Hindlimb muscle (tissue), 1 donor: ENCODE measurements at places on chromosomes 4 and X.

GRCh38 chr4:8437281-8437680 lies 3.2 kb downstream of the ACOX3 start:
- DNase-seq: no peak

DNA sequence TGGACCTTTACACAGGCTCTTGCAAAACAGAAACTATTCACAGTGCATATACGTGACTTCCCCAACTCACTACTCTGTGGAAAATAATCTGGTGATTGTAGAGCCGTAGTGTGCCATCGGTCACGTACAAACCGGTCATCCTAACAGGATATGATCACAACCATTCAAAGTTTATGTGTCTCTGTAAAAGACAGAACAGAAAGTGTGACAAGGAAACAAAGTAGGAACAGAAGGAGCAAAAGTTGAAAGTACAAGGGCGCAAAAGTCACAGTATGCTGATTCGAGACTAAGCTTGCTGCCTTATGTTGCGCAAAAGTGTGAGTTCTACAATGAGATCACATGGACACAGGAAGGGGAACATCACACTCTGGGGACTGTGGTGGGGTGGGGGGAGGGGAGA lies 18.6 kb downstream of the MEPE start:
- DNase-seq: no peak

- no peak for DNase-seq
Measured at GRCh38 chr4:31204874-31205273, 484.7 kb downstream of the PCDH7 start.

GRCh38 chr4:108965016-108965415 lies 202.2 kb upstream of the ETNPPL start:
- no peak for DNase-seq

DNA sequence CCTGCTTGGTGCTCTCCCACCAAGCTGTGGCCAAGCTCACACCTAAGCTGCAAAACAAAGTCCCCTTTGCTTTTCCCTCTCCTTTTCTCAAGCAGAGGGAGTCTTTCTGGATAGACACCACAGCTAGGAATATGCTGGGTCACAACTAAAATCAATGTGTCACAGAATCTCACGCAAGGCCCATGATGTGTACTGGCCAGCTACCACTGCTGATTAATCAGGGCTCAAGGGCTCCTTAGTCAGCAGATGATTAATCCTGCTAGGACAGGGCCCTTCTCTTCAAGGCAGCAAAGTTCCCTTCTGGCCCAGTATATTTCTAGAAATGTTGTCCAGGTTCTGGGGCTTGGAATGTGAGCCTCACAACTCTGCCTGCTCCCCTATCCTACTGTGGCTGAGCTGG lies 32.0 kb upstream of the TENT5D start:
- no peak for DNase-seq

DNA sequence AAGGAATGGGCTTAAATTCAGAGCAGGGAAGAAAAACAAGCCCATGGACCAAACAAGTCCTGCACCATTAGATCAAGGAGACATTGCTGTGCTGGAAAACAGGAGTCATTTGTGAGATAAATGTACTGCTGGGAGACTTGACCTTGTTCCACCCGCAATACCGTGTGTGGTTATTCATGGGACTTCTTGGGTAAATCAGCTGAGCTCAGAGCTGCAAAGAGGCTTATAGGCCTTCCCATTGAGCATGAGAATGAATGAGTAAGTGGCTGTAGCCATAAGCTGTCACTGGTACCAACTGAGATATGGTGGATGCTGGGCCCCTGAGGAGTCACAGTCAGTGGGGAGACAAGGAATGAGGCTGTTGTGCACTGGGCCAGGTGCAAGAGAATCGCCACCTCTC lies 2.3 kb upstream of the CYTL1 start:
- no peak for DNase-seq
